ENCODE measurements at places on chromosomes 5 and 9.

- no peak for DNase-seq
Observed at GRCh38 chr5:76704131-76704663, 11.7 kb upstream of the F2R start.

- DNase-seq, result no peak
Observed at GRCh38 chr9:81682797-81683196, 6.5 kb downstream of the TLE1 start.

DNA sequence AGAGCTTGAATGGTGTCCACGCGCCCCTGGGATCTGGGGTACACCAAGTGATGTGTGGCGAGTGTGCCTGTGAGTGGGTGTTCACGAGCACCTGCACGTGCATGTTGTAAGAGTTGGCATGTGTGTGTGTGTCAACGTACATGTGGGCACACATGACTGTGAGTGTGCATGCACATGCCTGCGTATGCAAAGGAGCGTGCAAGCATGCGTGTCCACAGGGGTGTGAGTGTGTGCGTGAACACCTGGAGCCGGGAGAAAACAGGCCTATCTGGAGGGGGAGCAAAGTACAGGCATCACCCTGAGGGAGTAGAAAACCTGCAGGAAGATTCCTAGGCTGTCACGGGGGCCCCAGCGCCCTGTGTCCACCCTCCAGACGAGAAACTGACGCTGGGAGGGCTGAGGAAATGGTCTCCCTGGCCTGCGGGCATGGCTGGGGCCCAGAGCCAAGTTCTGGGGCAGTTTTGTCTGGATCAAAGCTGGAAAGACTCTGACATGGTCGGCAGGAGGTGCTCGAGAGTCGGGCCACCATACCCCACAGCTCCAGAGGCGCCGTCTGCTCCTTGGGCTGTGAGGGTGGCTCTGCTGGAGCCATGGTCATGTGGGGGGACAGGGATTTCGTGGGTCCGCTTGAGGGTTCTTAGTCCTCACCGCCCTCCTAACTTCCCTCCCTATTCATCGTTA, 31.8 kb downstream of the PTGES start:
- no peak for DNase-seq

- DNase-seq, result no peak
Observed at GRCh38 chr9:85978496-85978895, 37.5 kb downstream of the NAA35 start.

DNA sequence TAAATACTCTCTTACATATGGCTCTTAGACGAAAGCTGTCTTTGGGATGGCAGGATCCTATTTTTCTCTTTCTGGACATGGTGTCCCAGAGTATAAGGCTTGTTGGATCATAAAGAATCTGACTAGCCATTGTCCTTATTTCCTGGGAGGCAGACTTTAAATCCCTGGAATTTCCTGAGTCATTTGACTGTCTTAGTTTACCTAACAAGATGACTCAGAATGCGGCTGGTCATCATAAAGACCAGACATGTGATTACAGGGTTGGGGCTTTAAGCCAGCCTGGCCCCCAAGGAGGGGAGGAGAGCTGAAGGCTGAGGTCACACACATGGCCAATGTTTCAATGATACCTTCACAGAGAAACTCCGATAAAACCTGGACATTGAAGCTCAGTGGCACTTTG, 37.2 kb downstream of the FAM240B start:
- DNase-seq, result no peak

DNA sequence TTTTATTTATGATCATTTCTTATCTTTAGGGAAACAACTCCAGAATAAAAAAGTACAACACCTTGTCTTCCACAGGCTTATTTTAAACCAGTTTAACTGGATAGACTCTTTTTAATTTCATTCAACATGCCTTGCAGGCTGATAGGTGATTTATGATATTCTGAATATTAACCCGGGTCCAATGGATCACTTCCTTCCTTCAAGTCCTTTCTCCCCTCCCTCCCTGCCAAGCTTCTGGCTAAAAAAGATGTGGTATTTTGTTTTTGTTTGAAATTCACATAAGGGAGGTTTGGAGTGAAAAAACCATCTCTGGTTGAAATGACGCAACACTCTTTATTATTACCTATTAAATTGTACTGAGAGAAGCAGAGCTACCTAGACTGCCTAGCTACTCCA, 265.3 kb downstream of the MLLT3 start:
- no peak for DNase-seq

DNA sequence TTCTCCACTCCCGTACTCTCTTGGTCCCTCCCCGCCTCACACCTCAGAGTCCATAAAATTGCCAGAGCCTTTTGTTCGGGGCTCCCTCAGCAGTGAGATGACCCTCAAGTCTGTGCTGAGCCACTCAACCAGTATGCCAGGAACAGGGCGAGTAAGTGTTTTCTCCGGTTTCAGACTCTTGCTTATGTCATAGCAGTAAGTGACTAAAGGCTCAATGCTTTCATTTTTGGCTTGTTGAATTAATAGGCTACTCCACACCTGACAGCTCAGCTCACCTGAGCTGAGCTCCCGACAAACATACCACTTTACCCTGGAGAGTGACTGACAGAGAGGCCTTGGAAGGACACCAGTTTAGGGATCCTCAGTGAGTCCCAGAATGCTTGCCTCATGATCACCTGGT, 30.5 kb downstream of the PCSK1 start:
- no peak for DNase-seq

GRCh38 chr9:83231039-83231438, 168.1 kb upstream of the RASEF start:
- DNase-seq, result no peak

DNA sequence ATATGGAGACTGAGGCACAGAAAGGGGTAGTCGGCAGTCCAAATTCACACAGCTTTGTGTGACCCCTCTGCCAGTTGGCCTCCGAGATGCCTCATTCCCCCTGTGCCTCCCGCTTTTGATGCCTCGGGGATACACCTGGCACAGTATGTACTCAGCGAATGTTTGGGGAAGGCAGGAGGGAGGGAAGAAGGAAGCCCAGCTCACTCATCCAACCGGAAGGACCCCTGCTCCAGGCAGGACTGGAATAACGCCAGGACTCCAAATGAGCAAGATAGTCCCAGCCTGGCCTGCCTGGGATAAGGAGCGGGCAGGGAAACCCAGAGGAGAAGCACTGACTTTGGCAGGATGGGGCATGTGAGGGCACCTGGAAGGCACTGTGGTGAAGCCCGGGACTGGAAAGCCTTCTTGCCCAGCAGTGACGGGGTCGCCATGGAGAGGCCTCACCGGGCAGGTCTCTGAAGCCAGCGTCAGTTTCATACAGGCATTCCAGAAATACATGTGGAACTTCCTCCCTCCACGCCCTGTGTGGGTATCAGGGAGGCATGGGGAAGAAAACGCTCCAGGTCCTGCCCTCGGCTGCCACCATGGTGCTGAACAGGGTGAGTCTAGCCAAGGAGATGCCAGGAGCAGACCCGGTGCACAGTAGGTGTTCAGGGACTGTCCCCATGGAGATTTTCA, 20.3 kb downstream of the LMX1B start:
- peak; percentile 64 for DNase-seq

DNA sequence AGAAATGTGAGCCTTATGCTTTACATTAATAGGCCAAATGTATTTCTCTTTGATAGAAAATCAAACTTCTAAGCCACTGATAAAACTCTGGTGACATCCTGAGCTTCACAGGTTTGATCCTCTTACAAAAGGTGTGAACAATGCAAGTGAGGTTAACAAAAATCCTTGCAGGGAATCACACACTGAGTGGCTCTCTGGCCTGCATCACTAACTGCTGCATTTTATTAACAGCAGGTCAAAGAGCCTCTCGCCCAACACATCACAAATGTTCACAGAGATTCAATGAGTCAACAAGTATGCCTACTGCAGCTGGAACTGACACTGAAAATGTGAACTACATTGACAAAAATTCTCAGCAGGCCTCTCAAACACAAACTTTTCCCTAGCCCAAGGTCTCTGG, 122.3 kb downstream of the SEMA5A start:
- DNase-seq, result no peak

DNA sequence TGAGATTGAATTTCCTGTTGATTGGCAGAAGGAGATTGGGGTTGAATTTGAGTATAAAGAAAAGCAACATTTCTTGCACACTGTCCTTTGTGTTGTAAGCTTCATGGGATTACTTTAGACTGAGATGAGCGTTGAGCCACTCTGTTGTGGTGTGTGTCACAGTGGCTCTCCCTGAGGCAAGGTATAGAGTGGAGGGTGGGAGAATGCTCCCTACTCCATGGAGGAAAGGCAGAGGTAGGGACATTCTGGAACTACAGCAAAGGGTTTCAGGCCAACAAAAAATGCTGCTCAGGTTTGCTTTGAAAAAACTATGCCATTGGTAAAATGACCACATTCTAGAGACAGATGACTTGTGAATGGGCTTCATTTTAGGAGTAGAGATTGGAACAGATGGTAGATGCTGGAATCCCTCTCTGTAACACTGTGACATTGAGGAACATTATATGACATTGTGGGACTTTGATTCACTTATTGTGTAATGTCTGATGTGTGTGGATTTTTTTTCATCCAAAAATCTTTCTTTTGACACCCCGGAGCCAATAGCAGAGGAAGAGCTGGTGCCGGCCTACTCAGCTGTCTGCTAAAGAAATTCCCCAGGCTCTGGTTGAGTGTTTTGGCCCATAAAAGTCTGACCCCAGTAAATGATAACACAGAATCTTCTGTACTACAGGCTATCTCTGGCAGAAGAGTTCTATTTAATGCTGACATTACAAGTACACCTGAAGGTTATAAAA, 6.2 kb upstream of the CEP120 start:
- no peak for DNase-seq

DNA sequence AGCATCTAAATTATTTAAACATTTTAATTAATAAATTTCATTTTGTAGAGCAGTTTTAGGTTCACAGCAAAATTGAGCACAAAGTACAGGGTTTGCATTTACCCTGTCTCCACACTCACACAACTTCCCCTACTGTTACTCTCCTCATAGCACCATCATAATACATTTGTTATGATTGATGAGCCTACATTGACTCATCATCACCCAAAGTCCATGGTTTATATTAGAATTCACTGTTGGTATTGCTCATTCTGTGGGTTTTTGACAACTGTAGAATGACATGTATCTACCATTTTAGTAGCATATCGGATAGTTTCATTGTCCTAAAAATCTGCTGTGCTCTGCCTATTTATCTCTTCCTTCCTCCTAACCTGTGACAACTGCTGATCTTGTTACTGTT, 411.1 kb upstream of the MPDZ start:
- no peak for DNase-seq
